ENCODE measurements at places on chromosomes 4 and X.
A peak's percentile ranks its signal among the peaks of the same experiment; 100 is the strongest.

DNA sequence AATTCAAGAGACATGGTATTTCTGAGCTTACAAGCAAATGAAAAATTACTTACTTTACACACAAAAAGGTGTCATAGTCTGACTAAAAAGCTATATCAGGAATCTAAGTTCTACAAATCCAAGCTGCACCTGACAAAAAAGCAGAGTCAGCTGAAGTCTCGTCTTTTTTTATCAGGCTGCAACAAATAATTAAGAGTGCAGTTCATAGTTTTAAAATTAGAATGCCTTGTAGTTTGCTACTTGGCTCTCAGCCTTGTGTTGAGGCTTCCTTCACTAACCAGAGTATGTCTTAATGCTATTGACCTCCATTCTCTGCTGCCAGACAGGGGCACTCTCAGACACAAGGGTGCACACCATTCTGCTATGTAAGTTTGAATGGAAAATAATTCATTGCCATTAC is 940.7 kb downstream of the PCDH7 start:
- no peak for DNase-seq

DNA sequence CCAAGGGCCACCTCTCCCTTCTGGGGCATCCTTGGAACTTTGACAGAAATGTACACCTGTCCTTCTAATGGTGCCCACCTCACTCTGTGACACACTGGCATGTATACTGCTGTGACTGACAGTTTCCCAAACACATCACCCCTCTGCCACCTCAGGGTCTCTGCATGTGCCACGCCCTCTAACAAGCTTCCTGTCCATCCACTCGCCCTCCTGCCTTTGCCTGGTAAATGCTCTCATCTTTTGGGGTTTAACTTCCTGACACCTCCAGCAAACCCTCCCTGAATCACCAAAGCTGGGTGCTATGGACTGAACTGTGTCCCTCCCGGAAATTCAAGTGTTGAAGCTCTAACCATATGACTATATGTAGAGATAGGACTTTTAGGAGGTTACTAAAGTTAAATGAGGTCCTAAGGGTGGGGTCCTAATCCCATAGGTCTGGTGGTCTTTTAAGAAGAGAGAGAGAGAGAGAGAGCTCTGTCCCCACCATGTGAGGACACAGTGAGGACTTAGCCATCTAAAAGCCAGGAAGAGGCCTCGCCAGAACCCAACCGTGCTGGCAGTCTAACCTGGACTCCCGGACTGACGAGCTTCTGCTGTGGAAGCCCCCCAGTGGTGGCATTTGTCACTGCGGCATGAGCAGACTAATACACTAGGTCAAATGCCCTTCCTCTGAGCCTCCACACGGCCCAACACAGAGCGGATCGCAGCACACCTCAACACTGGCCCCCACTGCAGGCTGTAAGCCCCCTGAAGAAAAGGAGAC is 95.6 kb downstream of the AFAP1 start:
- DNase-seq: peak; percentile 64

GRCh38 chr4:182346675-182347375 is 103.6 kb downstream of the TENM3 start:
- DNase-seq: no peak

- DNase-seq: no peak
These were observed 19.1 kb downstream of the GPRASP3 start for GRCh38 chrX:102739657-102740056.

DNA sequence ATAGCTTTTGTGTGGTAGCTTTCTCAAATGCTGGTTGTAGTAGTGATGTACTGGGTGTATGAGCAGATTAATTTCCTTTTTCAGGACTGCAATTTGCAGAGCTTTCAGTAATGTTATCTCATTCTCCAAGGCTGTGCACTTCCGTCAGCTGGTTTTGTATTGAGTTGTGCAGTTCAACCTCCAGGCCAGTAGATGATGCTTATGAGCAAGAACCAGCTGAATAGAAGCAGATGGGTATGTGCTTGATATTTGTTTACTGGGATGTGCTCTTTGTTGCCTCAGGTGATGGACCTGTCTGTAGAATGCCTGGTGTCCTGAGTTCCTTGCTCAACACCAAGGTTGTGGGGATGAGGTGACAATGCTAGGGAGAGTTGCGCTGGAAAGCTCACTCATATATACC is 462.8 kb downstream of the PCDH18 start:
- no peak for DNase-seq

DNA sequence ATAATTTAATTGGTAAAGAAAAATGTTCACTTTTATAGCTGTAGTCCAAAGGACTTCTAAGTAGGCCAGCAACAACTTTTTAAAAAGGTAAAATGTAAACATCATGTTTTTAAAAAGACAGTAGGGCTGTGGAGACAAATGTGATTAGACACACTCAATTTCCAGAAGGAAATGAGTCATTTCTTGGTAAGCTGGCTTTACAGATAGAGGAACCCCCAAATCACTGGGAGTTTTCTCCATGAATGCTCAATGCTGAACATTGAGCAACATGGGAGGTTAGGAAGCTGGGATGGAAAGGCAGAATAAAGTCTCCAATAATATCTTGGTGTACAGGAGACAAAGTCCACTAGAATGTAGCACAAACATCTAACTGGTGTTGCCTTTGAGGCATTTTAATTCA is 121.3 kb downstream of the NWD2 start:
- DNase-seq: peak; percentile 57

DNA sequence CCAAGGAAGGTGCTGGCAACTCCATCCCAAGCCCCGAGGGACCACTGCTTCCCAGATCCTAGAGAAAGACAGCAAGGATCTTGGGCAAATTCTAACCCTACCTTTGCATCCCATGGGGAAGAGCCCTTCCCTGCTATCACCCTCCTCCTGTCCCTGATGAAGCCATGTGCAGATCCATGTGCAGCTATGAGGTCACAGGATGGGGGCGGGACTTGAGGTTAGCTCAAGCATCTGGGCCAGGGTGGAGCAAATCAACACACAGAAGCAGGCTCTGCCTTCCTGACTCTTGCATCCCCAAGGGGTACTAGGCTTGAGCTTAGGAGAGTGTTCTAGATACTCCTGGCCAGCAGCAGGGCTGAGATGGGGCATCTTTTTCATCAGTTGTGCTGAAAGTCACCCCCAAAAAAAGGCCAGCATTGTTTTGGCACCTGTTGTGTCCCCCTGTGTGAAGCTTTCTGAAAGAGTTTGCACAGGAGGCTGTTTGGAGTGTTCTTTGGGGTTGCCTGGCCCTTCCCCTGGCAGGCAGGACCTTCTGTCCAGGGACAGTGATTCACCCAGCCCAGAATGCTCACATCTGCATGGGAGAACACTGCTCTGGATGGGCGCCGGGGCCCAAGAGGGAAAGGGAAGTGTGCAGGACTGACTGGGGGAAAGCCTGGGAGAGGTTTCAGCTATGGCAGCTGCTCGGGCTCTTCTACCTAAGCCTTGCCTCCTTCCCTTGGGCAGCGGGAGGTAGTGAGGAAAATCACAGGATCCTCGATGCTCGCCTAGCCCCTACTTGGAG is 50.8 kb downstream of the PRPS1 start:
- peak; percentile 44 for DNase-seq

DNA sequence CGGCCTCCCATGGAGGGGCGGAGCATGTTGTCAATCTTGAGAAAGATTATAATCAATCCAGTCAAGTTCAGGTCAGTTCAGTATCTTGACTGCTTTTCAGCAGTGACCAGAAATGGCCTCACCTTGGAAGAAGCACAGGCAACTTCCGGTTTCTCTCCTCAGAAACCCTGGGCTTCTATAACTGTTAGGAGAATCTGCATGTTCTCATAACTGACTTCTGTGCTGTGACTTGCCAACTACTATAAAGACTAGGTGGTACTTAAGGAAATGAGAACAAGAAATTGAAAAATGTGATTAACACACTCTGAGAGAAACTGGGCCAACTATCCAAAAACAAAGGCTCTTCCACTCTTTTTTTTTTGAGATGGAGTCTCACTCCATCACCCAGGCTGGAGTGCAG is 35.9 kb upstream of the TLR3 start:
- DNase-seq: no peak

GRCh38 chr4:3042226-3042625 is 32.1 kb downstream of the HTT-AS start:
- DNase-seq: no peak

DNA sequence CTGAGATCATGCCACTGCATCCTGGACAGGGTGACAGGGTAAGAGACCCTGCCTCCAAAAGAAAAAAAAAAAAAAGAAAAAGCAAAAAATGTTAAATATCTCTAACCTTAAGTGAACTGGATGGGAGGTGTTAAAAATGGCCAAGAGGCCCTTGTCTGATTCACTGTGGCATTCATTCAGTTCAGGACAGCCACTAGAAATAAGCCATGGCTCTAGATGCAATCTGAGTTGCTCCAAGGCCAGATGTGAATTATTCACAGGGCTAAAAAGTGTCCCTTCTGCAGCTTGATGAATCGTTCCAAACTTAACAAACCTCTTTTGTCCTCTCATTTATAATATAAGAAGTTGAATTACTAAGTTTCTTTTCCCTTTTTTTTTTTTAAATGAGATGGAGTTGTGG is 63.7 kb upstream of the FBXW7 start:
- DNase-seq: no peak

- no peak for DNase-seq
These were observed 104.6 kb downstream of the FBXW7 start for GRCh38 chr4:152431291-152431690.

GRCh38 chrX:20421697-20422096 is 155.0 kb upstream of the RPS6KA3 start:
- no peak for DNase-seq

DNA sequence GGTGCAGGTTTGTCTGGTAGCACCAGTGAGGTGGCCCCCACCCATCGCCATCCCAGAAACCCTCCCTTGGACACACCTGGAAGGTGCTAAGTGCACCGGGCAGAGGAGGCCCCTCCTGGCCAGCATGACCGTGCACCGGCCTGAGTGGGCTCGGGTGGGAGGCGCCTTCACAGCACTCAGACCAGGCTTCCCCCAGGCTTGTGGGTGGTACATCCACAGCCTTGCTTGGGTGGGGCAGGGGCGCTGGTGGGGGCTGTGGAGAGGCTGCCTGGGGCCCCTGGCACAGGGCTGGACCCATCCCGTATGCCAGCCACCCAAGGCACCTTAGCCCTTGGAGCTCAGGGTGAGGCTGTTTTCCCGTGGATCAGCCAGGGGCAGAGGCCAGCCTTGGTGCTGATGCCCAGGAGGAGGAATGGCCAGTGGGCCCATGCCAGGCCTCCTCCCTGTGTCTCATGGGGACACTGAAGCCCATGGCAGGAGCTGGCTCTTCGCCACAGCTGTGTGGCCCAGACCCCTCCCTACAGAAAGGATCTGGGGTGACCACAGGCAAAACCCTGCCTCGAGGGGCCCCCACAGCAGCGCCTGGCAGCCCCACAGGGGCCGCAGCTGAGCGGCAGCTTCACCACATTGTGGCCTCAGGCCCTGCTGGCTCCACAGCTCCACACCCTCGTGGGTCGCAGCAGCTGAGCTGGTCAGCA is 21.4 kb downstream of the NKX1-1 start:
- DNase-seq: no peak

- no peak for DNase-seq
These were observed 129.0 kb upstream of the MAMLD1 start for GRCh38 chrX:150234126-150234525.

All from inflammatory macrophage treated with lipopolysaccharide for 4 hours (primary cell).